ENCODE measurements at places on chromosomes 16 and 17. TPM values are rescaled to one million over a fixed set of nuclear protein-coding genes. Genes with fewer than 3 reads are reported as not detected.

GRCh38 chr17:10177131-10177912, 21.1 kb downstream of the GAS7 start:
- DNase-seq: no peak

GRCh38 chr16:54503856-54504219, 217.3 kb upstream of the IRX3 start:
- DNase-seq: no peak

DNA sequence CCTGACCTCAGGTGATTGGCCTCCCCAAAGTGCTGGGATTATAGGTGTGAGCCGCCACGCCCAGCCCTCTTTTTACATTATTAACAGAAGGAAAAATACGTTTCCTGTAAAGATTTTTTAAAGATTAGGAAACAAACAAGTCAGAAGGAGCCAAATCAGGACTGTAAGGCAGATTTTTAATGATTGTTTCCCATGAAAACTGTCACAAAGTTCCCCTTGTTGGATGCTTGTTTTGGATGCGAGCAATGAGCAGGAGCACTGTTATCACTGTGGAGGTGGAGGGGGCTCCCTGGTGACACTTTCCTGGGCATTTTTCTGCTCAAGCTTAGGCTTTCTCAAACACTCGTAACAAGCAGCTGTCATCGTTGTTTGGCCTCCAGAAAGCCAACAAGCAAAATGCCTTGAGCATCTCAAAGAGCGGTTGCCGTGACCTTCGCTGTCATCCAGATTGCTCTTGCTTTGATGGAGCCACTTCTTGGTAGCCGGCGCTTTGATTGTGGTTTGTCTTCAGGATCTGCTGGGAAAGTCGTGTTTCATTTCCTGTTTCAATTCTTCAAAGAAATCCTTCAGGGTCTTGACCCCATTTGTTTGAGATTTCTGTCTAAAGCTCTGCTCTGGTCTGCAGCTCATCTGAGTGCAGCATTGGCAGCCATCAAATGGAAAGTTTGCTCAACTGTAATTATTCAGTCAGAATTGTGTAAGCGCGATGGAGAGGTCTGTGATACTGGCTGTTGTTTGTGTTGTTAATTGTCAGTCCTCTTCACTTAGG, 128.7 kb downstream of the RPTOR start:
- DNase-seq: no peak

The KIF19 gene
- 0.12 TPM for total RNA-seq

DNA sequence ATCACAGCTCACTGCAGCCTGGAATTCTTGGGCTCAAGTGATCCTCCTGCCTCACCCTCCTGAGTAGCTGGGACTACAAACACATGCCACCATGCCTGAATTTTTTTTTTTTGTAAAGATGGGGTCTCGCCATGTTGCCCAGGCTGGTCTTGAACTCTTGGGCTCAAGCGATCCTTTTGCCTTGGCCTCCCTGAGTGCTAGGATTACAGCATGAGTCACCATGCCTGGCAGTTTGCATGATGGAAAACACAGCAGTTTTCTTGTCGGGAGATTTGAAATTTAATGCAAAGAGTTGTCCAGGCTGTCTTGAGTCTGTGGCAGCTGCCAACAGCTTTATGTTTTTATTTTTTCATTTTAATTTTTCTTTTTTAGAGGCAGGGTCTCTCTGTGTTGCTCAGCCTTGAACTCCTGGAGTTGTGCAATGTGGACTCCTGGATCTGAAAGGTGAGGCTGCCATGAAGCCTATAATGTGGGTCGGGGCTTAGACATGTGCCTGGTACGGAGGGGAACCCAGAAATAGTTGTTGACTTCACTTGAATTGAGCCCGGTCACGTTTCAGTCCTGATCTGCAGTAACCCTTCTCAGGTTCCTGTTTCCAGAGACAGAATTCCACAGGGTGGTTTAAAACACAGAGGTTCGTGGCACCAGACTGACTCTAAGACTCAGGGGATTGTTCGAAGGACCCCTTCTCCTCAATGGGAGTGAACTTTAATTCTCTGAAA, 18.7 kb downstream of the CD300A start:
- DNase-seq: no peak

DNA sequence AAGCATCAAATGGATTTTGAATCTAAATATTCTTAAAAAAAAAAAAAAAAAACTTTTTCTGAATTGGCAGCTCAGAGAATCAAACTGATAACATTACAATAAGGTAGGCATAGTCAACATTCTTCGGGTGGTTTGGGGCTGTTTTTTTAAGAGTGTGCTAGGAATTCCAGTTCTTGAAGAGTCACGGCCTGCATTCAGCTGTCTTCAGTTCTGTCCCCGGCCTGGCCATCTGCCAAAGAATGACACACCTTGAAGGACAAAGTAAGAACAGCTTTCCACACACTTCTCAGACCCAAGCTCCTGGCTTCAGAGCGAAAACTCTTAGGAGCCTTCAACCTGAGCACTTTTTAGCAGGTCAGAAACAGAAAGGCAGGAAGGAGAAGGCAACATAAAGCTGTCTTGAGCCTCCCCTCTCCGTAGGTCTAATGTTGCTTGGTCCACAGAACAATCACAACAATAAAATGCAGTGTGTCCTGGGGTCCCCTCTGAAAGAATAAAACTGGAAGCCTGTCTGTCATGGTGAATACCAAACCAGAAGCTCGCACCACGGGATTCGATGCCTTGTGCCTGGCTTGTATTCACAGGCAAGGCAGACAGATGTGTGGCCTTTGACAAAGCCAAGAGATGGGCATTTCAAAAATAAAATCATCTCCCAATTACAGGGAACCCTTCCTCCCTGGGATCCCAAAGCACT, 524.4 kb upstream of the ZFHX3 start:
- DNase-seq: peak; percentile 56

- peak; percentile 16 for DNase-seq
Observed at GRCh38 chr16:10156099-10156498, 26.1 kb downstream of the GRIN2A start.

The AOC3 gene
- total RNA-seq: 0.06 TPM

- no peak for DNase-seq
Observed at GRCh38 chr16:35713762-35714650, 2254.6 kb downstream of the TP53TG3F start.

DNA sequence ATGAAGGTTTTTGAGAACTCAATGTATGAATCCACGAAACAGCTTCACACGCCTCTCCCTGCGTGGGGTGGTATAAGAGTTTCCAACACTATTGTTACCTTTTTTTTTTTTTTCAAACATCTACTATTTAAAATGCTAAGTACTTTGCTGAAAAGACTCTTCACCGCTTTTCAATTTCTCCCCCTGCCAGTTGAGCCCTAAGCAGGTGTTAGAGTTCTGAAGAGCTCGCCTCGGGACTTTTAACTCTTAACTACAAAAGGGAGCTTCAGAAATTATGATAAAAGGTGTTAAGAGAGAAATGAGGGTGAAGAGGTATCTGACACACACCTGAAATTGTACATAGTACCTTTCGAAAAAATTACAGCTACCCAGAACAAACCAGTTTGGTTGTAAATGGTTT, 20.9 kb upstream of the PSMD7 start:
- no peak for DNase-seq

DNA sequence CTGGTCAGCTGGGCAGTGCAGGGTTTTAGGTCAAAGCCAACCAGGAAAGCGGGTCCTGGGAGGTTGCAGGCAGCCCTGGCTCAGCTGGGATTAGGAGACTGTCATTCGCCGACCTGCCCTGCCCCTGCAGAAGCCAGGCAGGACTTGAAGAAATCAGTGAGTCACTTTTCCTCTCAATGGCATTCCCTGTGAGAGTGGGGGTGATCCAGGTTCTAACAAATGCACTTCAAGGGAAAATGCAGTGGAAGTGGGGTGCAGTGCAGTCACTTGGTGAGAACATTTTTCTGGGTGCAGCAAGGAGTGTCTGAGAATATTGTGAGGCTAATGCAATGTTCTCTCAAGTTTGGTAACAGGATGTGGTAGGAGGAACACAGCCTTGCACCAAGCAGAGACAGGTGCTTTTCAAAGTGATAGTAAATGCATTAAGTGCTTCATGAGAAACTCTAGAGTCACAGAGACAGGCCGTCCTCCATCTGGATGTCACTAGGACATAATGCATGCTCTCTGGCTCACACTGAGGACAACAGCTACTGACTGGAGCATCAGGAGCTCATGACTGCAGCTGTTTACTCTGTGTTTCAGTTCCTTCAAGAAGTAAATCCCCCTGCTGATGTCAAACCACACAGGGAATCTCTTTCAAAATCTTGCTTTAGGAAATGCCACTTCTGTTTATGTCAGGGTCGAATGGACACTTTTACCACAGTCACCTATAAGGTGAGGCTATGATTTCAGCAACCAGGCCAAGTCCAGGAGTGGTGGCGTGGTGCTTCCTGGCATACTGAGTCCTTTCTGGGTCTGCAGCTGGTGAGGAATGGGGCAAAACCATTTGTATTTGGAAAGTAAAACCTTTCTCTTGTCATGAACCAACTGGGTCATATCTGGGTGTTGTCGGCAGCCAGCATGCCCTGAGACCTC, 16.7 kb downstream of the CDK5R1 start:
- DNase-seq: no peak

The CA7 gene
- total RNA-seq: not detected

DNA sequence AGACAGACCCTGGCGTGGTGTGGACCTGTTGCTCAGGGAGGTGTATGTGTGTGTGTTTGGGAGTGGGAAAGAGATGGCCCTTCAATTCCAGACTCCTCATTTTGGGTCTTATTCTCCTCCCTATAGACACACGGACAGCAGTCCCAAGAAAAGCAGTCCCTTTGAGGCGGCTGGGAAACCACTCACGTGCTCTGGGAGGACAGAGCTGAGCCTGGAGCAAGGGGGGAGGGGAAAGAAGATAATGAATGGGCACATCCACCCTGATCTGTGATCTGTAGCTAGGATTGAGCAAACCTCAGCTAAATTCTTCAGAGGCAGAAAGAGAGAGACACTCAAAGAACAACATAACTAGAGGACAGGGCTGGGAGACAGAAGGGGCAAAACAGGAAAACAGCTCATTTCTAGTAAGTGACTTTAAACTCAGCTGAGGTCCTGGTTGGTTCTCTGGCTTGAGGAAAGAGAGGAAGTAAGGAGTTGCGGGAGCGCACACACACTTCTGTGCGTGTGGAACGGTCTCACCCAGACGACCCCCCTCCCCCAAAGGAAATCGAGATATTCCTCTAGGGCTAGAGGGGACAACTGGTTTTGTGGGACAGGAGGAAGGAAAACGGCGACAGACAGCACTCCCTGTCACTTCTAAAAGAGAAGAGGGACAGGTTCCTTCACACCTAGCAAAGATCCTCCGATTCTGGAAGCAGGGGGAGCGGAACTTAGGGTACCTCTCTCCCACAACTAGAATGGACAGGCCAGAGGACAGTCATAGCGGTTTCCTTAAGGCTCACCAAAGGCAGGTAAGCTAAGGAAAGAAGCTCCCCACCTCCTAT, 658 bp downstream of the RAB5C start:
- DNase-seq: no peak

The MYLK3 gene
- total RNA-seq: 0.03 TPM

The KLHL10 gene
- not detected for total RNA-seq

DNA sequence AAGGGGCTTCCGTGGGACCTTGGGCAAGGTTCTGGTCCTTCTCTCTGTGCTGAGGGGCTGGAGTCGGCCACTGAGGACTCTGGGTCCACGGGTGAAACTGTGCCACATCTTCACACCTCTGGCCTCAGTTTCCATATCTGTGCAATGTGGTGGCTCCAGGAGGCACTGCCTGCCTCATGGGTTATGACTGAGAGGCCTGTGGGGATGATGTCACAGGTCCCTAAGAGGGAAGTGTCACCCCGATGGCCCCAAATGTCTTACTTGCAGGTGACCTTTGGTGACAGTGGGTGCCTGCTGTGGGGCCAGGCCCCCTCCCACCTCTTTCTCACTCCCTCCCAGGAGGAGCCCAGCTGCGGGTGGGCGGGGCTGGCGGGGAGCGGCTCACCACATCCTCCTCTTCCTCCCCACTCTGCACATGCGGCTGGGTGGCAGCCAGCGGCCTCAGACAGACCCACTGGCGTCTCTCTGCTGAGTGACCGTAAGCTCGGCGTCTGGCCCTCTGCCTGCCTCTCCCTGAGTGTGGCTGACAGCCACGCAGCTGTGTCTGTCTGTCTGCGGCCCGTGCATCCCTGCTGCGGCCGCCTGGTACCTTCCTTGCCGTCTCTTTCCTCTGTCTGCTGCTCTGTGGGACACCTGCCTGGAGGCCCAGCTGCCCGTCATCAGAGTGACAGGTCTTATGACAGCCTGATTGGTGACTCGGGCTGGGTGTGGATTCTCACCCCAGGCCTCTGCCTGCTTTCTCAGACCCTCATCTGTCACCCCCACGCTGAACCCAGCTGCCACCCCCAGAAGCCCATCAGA, at the start of gene IL21R:
IL21R (plus strand) TSS at position 407 of the 801 bp plus-strand sequence. CDS start 27,898 bp downstream, outside the sequence.
- DNase-seq: peak; percentile 45

DNA sequence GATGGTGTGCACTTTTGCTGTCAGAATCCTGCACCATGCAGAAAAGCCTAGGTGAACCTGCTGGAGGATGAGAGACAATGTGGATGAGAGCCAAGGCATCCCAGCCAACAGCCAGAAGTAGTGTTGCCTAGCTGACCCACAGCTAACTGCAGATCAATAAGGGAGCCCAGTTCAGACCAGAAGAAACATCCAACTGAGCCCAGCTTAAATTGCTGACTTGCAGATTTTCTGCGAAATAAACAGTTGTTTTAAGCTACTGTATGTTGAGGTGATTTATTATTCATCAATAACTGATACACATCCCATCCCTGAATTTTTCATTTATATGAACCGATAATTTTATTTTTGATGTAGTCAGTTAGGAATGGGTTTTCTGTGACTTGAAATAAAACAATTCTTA, 39.2 kb upstream of the TOX3 start:
- DNase-seq: no peak

The TLCD2 gene
- 0.71 TPM for total RNA-seq

DNA sequence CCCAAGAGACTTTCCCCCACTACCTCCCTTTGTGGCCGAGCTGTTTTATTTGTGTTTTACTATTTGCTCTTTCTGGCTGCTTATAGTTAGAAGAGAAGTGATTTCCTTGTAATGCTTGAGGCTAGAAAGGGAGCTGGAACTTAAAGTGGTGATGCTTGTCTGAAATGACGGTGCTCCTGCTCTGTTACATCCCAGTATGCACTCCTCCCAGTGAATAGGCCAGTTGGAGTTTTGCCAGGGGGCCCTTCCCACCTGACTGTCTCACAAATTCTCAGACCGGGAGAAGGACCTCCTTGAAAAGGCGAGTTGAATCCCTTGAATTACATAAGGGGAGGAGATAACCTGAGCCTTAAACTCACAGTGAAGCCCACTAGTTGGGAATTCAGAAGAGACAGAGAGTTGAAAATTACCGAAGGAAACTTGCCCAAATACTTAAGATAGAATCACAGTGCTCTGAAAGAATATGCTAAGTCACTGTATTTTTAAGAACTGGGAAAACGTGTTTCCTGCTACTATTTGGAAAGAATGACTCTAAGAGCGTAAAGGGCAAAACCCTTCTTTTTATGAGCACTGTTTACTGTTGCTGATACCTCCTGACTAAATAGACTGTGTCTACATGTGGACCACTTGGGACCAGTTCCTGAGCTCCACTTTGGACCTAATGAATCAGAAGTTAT, 84.7 kb upstream of the CLEC3A start:
- no peak for DNase-seq

DNA sequence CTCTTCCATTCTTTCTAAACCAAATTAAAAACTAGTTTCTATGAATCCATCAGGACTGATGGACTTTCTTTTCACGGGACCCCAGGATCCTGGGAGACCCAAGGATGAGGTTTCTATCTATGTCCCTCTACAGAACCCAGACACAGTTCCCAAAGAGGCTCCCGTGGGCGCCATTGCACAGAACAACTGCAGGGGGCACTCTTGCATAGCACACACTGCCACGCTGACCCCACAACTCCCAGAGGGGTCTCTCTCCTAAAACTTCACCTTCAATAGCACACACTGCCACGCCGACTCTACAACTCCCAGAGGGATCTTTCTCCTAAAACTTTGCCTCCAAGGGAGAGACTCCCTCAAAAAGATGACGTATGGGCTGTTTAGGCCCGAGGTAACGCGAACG, 9.0 kb downstream of the ABR start:
- no peak for DNase-seq

Data from Daoy (cell line).